ENCODE measurements at places on chromosomes 3 and 15.

DNA sequence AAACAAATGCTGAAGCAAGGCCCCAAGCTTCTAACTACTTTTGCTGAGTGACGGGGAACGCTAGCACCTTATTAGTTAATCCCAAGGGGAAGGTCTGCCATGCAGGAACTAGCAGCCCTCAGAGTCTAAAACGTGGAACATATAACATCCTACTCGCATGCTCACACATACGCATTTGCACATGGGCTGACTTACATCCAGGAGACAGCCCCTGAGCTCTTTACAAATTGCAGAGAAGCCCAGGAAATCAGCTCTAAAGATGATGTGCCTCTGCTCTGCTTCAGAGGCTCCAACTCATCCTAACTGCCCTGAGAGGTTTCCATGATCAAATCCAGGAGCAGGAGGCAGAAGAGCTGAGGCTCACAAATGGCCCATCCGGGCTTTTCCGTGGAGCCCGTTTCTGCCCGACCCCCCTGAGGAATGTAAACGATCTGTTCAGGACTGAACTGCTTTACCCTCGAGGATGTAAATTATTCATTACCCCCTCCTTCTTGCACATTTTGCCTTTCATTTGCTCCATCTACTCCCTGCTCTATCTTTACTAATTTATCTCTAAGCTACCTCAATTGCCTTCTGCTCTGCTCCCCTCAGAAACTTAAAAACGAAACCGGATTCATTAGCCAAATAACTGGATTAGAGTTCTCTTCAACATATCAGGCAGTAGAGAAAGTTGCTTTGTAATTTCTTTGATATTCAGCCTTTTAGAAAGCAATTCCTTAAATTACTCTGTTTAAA, 141.9 kb upstream of the CCDC54 start:
- no peak for DNase-seq

- DNase-seq: no peak
Observed at GRCh38 chr3:68912376-68912775, 20.0 kb downstream of the TAFA4 start.

GRCh38 chr3:61015859-61016258, 235.4 kb downstream of the FHIT start:
- no peak for DNase-seq

- no peak for DNase-seq
Observed at GRCh38 chr3:74646094-74646493, 31.6 kb upstream of the CNTN3 start.

GRCh38 chr3:32240159-32240545, 1.7 kb downstream of the CMTM8 start:
- no peak for DNase-seq

DNA sequence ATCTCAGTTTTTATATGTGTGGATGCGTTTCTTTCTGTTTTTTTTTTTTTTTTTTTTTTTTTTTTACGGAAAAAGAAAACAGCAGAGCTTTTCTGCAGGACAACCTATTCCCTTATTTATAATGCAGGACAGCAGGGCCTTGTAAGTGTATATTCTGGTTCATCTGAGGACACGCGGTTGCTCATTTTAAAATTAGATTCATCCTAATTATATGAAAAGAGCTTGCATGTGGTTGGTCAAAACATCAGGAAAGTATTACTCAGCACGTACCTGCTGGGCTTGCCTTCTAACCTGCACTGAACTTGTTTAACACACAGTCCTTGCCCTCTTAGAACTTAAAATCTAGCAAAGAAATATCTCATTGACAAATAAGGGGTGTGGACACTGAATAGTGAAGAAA, 13.5 kb downstream of the THRB start:
- DNase-seq: no peak

DNA sequence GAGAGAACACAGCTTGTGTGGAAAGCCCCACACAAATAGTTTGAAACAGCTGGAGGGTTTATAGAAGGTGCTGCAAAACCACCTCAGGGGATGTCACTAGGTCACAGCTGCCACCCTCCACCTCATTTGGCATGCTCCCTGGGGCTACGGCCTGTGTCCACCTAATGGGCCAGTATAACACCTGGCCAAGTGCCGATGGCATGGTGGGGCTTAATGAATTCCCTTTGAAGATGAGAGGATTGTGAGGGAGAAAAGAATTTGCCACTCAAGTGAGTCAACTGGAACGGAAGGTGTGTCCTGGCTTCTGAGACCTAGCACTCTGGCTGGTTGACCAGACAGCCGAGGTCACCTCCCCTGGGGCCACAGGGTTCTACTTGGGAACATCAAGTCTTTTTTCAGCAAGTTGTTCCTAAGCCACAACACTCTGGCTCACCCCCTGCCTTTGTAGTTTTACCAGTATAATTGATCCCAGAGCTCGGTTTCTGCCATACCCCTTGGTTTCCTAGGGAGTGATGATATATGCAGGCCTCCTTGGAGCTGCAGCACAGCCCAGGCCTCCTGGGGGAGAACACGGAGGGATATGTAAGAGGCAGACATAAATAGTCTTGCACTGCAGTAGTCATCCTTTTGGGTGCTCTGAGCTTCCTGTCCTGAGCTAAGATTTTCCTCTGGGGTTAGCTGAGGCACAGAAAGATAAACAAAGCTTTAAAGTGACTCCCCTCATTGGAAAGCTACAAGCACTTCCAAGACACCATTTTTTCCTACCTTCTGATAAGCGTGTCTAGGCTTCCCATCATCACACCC, 178.2 kb upstream of the LPP start:
- DNase-seq: no peak

DNA sequence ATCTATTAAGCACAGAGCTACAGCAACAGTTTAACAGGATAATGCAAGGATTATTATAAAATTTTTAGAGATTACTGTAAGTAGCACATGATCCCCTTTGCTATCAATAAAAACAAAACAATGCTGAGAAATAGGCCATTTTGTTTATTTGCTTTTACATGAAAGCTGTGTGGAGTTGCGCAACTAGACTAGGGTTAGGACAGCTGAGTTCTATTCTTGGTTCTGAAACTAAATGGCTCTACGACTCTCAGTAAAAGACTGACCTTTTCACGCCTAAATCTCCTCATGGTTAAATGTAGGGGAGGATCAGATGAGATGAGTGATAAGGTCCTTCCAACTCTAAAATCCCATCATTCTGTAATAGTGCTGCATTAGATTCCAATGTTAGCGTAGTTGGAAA, 25.0 kb downstream of the KCNMB2 start:
- DNase-seq: no peak

DNA sequence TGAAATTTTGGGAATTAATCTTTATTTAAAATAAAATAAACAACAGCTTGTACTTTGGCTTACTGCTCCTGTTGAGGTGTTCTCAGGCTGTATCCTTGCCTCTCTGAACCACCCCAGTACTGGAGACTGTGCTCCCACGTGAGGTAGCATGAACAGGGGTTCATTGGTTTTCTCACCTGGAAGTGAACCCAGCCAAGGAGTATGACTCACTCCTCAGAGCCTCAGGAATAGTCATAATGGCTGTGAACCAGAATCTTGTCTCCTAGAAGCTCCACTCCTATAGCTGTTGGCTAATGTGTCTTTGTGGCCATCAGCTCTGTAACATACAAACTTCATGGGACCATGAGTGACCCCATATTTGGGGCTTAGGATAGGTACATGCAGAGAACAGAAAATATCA, 122.5 kb upstream of the ST8SIA2 start:
- DNase-seq: no peak

- no peak for DNase-seq
Observed at GRCh38 chr15:97023488-97023844, 693.0 kb downstream of the NR2F2 start.

DNA sequence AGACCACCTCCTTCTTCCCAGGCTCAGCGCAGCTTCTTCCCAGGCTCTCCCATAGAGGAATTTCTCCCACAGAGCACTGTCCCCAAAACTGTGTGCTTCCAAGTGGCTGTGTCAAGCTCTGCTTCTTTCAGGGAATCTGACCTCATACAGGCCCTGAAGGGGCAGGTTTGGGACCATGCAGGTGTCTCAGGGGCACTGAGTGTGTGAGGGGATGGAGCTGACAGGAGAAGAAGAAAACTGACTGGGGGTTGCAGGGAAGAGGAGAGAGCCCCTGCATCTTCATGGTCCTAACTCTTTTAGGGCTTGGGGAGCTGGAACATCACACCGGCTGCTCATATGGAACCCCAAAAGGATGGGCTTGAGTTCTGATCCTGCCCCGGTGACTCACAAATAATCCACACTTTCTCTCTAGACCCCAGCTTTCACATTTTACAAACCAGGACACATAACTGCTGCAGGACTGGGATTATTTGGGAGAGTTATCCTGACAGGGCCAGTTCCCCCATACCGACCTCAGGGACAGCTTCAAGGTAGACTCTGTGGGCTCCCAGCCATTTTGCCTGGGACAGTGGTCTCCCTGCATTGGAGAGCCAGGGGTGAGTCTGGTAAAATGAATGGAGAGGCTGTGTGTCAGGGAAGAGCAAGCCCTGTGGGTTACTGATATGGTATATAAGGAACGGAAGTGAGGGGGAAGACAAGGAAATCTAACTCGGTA, 316.1 kb downstream of the TLE3 start:
- DNase-seq: no peak

- DNase-seq: no peak
Observed at GRCh38 chr3:15032650-15033049, 32.5 kb downstream of the MRPS25 start.

DNA sequence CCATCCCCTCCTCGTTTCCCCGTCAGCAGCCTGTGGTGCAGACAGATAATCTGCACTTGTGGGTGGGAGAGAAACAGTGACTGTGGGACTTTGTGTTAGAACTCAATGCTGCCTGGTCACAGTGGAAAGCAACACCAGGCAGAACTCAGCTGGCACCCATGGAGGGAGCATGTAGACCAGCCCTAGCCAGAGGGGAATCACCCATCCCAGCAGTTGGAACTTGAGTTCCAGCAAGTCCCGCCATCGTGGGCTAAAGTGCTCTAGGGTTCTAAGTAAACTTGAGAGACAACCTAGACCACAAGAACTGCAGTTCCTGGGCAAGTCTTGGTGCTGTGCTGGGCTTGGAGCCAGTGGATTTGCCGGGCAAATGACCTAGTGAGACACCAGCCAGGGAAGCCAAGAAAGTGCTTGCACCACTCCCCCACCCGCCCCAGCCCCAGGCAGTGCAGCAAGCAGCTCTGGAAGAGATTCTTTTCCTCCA, 24.4 kb downstream of the ISG20 start:
- no peak for DNase-seq

DNA sequence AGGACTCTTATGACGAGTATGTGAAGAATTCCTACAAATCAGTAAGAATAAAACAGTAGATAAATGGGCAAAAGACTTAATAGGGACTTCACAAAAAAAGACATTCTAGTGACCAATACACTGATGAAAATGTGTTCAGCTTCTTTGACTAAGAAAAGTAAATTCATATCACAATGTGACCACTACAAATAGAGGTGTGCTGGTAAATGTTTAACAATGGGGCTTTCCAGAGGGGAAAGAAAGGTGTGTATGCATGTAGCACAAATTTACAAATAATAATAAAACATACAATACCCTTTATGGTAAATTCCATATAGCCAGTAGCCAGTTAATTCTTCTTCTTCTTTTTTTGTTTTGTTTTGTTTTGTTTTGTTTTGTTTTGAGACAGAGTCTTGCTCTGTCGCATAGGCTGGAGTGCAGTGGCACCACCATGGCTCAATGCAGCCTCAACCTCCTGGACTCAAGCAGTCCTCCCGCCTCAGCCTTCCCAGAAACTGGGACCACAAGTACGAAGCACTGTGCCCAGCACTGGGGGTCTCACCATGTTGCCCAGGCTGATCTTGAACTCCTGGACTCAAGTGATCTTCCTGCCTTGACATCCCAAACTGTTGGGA, 17.5 kb upstream of the NMD3 start:
- DNase-seq: no peak

- DNase-seq: no peak
Observed at GRCh38 chr15:76169018-76169417, 109.2 kb downstream of the TMEM266 start.

DNA sequence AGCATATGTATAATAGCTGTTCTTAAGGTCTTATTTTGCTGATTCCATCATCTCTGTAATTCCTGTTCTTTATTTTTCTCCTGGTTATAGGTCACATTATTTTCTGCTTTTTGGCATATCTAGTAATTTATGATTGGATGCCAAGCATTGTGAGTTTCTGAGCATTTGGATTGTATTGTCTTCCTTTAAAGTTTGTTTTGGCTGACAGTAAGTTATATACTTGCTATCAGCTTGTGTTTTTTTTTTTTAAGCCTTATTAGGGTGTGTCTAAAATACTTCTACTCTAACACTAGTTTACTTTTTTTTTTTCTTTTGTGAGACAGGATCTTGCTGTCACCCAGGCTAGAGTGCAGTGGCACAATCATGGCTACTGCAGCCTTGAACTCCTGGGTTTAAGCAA, 10.1 kb downstream of the MKRN2 start:
- no peak for DNase-seq

- no peak for DNase-seq
Observed at GRCh38 chr3:190056742-190057141, 64.0 kb downstream of the P3H2 start.

DNA sequence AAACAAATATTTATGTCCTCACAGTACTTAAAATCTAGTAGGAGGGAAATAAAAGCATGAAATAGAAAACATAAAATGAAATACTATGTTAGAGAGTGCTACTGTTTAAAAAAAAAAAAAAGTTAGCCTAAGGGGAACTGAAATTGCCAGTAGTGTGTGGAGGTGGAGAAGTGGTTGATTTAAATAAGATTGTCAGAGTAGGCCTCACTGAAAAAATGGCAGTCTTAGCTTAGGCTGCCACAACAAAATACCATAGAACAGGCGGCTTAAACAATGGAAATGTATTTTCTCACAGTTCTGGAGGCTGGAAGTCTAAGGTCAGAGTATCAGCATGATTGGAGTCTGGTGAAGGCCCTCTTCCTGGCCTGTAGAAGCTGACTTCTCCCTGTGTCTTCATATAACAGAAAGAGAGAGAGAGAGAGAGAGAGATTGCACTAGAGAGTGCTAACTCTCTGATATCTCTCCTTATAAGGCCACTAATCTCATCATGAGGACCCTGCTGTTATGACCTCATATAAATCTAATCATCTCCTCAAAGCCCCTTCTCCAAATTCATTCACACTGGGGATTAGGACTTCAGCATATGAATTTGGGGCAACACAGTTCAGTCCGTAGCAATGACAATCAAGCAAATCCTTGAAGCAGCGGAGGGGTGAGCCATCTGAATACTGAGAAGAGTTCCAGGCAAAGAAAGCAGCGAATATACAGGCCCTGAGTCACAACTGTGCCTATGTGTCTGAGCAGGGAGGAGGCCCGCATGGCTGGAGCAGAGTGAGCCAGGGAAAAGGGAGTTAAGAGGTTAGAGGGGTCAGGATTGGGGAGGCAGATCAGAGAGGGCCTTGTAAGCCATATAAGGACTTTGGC, 23.6 kb upstream of the LRRC34 start:
- DNase-seq: no peak

GRCh38 chr3:54533856-54534255, 394.0 kb downstream of the LRTM1 start:
- no peak for DNase-seq

GRCh38 chr3:71785532-71786216, 726 bp upstream of the PROK2 start:
- DNase-seq: no peak

DNA sequence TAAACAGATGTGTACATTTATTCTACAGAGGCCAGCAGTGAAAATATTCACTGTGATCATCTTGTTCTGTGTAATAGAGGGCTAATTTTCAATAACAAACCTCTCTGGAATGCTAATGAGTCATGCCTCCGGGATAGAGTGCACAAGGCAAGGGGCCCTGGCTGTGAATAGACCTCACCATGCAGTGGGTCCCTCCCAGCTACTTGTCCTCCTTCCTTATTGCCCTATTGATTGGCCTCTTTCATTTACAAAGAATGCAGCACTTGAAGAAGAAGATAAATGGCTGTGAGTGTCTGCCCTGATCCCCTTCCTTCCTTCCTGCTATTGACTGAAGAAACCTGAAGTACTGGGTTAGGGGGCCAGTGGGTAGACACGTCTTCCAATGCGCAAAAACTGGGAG, 436.3 kb downstream of the WDR72 start:
- DNase-seq: no peak
